ENCODE measurements at places on chromosomes 12 and 14. TPM values are rescaled to one million over a fixed set of nuclear protein-coding genes. Genes with fewer than 3 reads are reported as not detected.
A peak's percentile ranks its signal among the peaks of the same experiment; 100 is the strongest.

- DNase-seq, result peak; percentile 48
Observed at GRCh38 chr12:128810182-128811127, 13.3 kb downstream of the SLC15A4 start.

DNA sequence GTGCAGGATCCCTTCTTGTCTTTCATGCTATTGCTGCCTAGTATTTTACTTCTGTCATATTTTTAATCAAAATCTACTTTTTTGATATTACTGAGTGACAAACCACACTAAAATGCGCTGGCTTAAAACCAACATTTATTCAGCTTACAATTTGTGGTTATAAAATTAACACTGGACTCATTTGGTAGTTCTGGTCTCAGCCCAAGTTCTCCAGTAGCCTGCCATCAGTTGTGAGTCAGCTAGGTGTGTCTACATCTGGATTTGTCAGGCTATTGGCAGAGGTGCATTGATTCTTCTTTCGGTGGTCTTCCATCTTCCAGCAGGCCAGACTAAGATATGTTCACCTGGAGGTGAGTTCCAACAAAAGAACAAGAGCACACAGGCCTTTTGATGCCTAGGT, 765.1 kb upstream of the FBXO33 start:
- no peak for DNase-seq

- DNase-seq, result no peak
Observed at GRCh38 chr12:67410667-67411067, 141.5 kb downstream of the CAND1 start.

- DNase-seq, result no peak
Observed at GRCh38 chr12:124125203-124125871, 152.3 kb downstream of the ZNF664 start.

DNA sequence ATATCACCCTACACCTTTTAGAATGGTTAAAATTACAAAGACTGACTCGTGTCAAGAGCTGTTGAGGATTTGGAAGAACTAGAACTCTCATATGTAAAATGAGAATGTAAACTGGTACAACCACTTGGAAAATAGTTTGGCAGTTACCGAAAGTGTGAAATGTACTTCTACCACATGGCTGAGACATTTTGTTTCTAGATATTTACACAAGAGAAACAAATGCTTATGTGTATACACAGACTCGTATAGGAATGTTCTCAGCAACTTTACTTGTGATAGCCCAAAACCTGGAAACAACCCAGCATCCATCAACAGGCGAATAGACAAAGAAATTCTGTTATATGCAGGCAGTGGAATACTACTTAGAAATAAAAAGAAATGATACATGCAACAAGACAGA, 103.0 kb downstream of the BRMS1L start:
- no peak for DNase-seq

DNA sequence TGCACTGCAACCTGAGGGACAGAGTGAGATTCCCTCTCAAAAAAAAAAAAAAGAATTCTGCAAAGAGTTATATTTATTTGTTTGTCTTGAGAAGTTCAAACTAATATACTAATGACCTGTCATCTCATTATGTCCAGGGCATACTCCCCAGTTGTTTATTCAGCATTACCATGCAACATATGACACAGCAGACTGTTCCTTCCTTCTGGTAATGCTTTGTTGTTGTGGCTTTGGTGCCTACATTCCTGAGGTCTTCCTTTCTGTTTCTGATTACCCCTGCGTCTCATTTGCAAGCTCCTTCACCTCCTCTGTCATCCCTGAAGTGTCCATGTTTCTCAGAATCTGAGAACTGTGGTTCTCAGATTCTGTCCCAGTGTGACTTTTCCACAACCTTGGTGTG, 55.3 kb downstream of the DERA start:
- no peak for DNase-seq

- no peak for DNase-seq
Observed at GRCh38 chr14:94334872-94335271, 11.7 kb upstream of the SERPINA6 start.

DNA sequence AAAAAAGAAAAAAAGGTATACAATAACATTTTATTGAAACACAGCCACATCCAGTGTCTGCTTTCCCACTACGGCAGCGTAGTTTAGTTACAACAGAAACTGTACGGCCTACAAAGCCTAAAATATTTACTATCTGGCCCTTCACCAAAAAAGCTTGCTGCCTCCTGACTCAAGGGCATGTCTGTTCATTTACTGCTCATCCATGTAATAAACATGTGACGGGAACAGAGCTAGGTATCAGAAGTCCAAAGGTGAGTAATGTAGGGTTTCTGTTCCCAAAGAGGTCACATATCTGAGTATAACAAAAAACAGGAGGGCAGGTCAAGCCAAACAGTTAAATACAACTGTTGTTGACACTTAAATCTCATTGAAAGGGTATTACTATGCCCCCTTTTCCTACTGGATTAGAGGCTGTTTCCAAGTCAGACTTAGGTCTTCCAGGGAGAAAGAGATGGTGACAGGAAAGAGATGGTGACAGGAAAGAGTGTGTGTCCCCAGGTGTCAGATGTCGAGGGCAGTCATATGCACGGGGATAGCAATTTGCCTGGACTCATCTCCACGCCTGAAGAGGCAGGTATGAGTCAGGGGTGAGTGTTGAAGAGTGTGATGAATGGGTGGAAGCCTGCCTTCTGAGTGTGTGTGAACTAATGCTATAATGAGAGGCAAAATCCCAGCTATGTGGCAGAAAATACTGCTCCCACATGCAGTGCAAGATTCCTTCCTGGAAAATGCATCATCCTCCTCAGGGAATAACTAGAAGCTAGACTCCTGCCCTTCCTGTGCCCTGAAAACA, 77.7 kb downstream of the MAP3K9 start:
- DNase-seq, result peak; percentile 8

DNA sequence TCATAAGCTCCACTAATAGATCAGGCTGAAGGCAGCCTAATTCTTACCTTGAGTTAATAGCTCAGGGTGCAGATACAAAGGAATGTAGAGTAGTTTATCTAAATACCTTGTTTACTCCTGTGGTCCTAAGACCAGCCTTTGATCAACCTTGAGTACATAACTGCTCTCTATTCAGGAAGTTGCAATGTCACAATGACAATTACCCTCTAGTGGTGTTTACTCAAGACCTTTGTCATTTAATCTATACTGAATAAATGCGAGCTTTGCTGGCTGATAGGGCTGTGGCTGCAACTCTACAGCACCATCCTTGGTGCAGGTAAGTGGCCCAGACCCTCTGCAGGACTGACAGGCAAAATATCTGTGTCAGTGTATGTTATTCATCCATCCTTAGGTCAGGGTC, 282.7 kb downstream of the ATXN7L3B start:
- no peak for DNase-seq

GRCh38 chr12:113876160-113876559, 90.0 kb downstream of the RBM19 start:
- no peak for DNase-seq

CLEC14A gene
- not detected for total RNA-seq

RFX4 gene
- total RNA-seq, result not detected

MNAT1 gene
- total RNA-seq, result 40.3 TPM

GSG1 gene
- not detected for total RNA-seq

CCDC198 gene
- not detected for total RNA-seq
